ENCODE measurements at places on chromosomes 7 and 10.

DNA sequence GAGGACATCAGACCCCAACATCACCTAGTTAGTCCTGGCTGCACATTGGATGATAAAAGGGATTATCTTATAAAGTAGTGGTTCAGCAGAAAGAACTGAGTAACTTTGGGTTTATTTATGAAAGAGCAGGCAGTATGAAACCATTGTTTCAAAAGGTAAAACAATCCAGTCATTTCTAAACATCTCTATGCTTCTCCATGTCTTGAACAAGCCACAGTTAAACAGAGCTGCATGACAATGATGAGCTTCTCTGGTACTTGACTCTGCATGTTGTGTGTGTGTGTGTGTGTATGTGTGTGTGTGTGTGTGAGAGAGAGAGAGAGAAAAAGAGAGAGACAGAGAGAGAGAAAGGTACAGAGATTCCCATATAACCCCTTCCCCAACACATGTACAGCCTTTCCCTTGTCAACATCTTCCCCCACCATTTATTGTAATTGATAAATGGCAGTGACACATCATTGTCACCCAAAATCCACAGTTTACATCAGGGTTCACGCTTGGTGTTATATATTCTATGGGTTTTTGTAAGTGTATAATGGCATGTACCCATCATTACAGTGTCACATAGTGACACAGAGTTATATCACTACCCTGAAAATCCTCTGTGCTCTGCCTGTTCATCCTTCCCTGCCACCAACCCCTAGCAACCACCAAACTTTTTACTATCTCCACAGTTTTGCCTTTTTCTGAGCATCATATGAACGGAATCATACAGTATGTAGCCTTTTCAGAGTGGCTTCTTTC is 32.8 kb upstream of the SLC18A3 start:
- DNase-seq, result no peak

- no peak for DNase-seq
These were observed 29.8 kb downstream of the DIP2C start for GRCh38 chr10:659688-660141.

DNA sequence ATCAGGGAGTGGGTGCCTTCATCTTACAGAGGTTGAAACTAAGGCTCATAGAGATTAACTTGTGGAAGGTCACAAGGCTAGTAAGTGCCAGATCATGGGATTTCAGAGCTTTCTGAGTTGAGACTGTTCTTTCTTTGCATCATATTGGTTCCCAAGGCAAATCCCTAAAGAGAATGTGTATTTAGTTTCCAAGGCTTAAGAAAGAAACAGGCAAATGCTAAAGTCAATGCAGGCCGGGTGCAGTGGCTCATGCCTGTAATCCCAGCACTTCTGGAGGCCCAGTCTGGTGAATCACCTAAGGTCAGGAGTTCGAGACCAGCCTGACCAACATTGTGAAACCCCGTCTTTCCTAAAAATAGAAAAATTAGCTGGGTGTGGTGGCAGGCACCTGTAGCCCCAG is 19.8 kb downstream of the CDK1 start:
- no peak for DNase-seq

- DNase-seq, result peak; percentile 21
These were observed 131.3 kb upstream of the NPVF start for GRCh38 chr7:25359471-25360059.

- no peak for DNase-seq
These were observed 68.3 kb downstream of the CREM start for GRCh38 chr10:35194906-35195305.

- no peak for DNase-seq
These were observed 15.3 kb downstream of the JAZF1 start for GRCh38 chr7:28165261-28165660.

GRCh38 chr7:25456467-25457171 is 228.3 kb upstream of the NPVF start:
- no peak for DNase-seq

- no peak for DNase-seq
These were observed 41.4 kb downstream of the ZMYND11 start for GRCh38 chr10:176677-177076.

- DNase-seq, result no peak
These were observed 932 bp downstream of the NYAP1 start for GRCh38 chr7:100484673-100485045.

- DNase-seq, result no peak
These were observed 67.7 kb downstream of the GPAM start for GRCh38 chr10:112115781-112116385.

- no peak for DNase-seq
These were observed 5.3 kb downstream of the TECTB start for GRCh38 chr10:112288486-112288885.

DNA sequence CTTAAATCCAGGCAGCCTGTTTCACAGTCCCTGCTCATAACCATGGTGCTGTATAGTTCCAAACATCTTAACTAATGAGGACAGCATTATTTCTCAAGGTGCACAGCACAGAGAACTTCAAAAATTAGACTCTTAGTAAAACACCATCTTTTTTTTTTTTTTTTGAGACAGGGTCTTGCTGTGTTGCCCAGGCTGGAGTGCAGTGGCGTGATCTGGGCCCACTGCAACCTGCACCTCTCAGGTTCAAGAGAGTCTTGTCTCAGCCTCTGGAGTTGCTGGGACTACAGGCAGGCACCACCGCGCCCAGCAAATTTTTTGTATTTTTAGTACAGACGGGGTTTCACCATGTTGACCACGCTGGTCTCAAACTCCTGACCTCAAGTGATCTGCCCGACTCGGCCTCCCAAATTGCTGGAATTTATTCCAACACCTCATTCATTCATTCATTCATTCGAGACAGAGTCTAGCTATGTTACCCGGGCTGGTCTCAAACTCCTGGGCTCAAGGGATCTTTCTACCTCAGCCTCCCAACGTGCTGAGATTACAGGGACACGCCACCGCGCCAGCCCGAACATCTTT is 507 bp upstream of the TMEM254 start:
- DNase-seq, result no peak

- no peak for DNase-seq
These were observed 90.9 kb downstream of the POLR1F start for GRCh38 chr7:19617901-19618300.

DNA sequence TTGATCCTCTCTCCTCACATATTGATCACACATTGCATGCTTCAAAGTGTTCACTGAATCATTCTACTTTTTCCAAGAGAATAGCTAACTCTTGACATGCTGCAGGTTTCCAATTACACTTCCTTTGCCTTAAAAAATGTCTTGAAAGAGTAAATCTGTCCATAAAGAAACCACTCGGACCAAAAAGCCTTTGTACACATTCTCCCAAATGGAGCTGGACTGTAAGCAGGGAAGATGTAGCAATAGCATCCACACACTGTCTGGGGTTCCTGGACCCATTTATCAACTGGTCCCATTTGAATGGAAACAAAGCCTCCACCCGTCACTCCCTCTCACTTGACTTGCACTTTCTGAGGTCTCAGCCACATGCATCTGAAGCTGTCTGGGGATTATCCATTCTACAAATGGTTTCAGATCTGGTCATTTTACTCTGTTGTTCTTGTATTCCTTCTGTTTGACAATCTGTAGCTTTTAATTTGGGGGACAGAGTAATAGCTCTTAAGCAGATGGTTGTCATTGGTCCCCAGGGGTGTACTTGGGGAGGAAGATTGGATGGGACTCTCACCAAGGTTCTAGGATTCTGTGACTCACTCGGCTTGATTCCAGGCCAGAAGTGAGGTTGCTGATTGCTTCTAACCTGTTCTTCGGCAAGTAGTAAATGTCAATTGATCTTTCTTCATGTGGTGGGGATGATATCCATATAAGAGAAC is 203.5 kb downstream of the HIBADH start:
- DNase-seq, result no peak

- no peak for DNase-seq
These were observed 97.9 kb upstream of the IKZF1 start for GRCh38 chr7:50206453-50207250.
